AG04449 (cell line): ENCODE measurements at places on chromosomes 7 and 10.

DNA sequence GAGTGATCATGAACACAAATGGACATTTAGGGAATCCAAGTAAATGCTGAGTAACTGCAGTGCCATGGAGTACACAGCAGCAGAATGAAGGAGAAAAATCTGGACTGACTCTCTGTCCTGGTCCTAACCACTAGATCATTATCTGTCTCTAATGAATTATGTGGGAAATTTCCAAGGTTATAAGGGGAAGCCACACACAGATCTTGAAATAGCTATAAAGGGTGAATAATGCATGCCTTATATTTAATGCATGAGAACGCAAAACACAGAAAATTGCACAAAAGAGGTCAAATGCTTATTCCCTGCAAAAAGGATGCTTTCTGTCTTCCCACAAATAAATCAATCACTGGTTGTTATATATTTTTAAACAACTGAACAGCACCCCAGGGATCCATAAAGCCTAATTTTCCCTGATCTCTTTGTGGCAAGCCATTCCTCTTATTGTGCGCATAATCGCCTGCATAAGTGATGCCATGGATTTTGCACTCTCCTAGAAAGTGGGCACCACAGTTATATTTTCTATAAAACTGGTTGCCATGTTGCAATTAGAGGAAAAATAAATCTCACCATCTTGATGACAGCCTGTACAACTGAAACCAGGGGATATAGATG, 201.8 kb downstream of the XPNPEP1 start:
- no peak for DNase-seq

GRCh38 chr10:3362394-3362793, 189.8 kb upstream of the PITRM1 start:
- no peak for DNase-seq

- no peak for DNase-seq
Measured at GRCh38 chr7:151062399-151063211, 3.2 kb downstream of the SLC4A2 start.

DNA sequence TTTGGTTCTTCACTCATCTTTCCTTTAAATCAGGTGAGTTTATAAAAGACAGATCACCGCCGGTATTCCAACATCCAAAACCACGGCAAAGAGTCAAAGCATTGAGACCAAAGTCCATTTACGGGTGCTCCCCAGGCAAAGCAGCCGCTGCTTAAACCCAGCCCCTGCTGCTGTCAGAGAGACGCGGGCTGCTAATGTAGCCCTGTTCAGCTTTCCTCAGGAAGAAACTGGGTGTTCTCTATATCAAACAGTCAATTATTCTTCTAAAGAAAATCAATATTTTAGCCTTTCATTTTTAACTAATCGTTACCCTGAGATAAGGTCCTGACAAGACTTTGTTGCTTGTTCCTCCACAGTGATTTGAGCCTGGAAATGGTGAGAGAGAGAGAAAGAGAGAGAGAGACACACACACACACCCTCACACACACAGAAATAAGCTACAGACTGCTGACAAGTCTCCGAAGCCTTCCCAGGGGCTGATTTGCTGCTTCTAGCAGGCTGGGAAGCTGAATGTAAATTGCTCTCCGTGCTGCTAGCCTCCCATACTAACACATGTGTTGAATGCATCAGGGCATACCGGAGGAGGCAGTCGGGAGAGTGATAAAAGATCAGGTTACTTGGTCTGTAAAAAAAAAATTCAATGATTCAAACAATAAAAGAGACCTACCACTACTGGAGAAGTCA, 183.0 kb upstream of the ANK3 start:
- DNase-seq: no peak

- DNase-seq: no peak
Measured at GRCh38 chr7:74183653-74184450, 9.7 kb downstream of the EIF4H start.

DNA sequence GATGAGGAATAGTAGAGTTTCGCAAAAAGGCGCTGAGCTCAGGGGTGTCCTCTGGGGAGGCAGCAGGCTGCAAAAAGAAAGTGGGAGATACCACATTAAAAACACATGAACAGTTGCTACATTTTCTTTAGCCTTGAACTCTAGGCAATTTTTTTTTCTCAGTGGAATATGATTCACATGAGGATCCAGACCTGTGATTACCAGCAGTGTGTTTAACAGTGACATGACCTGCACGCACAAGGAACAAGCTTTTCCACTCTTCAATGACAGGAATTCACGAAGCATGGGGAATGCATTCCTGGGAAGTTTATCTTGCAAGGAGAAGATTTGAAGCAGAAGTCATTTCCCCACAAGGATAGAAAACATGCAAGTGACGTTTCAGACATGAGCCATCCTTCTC, 161.6 kb downstream of the ITGA8 start:
- peak; percentile 94 for DNase-seq

GRCh38 chr7:30309842-30310435, 25.5 kb downstream of the ZNRF2 start:
- DNase-seq: no peak
